ENCODE measurements at places on chromosomes 7 and 10.

DNA sequence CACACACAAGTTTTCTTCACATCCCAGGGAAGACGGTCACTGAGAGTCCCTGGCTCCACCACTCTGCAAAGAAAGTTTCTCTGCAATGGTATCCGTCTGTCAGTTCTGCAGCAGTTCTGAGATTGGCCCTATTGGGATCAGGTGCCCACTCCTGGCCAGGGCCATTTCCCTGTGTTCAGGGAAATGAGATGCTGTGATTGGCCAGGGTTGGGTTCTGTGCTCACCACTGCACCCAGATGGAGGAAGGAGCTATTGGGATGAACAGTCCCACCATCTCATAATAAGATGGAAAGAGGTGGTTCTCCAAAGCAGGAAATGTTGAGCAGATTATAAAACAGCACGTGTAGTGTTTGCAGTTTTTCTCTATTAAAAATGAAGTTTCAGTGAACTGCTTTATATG, 13.3 kb upstream of the PIP4K2A start:
- peak; percentile 20 for DNase-seq

- DNase-seq = no peak
Observed at GRCh38 chr10:114518401-114519305, 114.4 kb upstream of the AFAP1L2 start.

DNA sequence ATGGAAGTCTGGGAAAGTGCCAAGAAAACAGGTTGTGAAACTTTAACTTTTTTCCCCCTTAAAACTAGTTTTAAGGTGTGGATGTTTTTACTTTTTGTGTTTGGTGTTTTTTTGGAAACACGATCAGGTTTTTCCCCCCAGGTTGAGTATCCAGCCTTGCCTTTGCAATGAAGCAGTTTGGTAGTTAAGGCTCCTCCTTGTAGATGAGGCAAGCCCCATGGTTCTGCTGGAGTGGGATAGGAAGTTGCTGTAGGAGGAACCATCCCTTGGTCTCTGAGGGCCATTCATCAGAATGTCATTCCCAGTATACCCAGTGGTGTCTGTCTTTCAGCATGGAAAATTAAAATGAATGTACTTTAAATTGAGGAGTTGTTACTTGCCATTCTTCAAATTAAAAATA, 2.7 kb downstream of the CUL1 start:
- DNase-seq = peak; percentile 55

DNA sequence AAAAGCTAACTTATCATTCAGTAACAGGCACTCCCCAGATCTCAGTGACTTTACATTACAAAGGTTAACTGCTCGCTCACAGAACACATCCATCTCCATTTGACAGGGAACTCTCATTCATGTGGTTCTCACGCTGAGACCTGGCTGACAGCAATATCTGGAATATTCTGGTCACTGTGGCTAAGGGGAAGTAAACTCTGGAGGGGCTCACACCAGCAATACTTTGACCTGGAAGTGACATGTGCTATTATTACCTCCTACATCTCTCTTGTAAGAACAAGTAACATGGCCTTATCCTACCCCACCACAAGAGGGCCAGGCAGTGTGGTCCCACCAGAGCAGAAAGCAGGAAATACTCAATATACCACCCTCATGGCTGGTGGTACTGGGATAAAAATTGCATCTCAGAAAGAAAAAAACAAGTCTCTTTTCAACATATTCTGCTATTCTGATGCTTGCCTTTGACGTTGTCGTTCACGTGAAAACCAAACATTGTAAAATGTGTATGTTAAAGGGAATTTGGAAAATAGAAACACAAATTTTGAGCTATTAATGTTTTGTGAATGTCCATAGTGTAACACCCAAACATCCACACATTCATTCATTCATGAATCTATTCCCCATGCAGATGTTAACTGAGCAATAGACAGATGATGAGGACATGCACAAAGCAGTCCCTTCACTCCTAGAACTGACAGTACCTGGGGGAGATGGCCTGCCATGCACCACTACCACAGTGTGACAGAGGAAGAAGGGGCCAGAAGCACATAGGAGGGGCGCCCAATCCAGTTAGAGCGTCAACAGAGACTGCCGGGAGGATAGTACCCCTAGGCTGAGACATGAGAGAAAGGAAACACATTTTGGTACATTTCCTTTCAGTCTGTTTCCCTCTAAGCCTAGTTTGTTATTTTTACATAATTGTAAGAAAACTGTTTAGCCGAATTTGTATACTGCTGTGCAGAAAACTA, 166.0 kb upstream of the SP4 start:
- peak; percentile 85 for DNase-seq

DNA sequence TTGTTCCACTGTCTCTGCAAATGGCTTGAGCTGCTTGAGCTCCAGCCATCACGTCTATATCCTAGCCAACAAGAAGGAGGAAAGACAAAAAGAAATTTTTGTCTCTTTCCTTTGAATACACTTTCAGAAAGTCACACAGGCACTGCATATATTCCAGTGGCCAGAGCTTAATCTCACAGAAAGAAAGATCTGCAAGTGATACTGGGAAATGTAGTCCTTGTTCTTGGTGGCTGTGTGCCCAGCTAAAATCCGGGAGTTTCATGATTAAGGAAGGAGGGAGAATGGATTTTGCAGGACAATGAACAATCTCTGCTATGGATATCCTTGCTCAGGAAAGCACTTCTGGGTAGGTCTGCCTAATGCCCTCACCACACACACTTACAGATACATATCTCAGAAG, 19.5 kb upstream of the DLG5 start:
- no peak for DNase-seq

- DNase-seq = peak; percentile 75
Observed at GRCh38 chr7:105876964-105877601, 684 bp upstream of the ATXN7L1 start.

- no peak for DNase-seq
Observed at GRCh38 chr10:33398796-33399195, 64.3 kb upstream of the NRP1 start.

DNA sequence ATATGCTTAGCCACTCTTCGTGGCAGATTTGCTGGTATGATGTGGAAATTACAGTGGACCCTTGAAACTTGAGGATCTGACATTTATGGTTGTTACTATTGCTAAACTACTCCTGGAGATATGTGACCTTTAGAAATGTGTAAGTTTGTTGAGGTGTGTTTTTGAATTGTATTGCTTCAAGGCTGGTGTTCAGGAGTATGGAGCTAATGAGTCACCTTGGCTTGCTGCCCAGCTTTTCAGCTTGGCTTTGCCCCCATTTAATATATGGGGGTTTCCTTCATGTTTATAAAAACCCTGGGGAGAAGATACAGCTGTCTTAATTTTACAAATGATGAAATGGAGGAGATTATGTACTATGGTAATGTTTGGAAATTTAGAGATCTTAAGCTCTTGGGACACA, 11.6 kb downstream of the HBP1 start:
- DNase-seq = no peak

- DNase-seq = peak; percentile 83
Observed at GRCh38 chr7:151456782-151457181, 16.8 kb upstream of the CRYGN start.
